AG04449 (cell line): ENCODE measurements at places on chromosomes 3 and 15.

DNA sequence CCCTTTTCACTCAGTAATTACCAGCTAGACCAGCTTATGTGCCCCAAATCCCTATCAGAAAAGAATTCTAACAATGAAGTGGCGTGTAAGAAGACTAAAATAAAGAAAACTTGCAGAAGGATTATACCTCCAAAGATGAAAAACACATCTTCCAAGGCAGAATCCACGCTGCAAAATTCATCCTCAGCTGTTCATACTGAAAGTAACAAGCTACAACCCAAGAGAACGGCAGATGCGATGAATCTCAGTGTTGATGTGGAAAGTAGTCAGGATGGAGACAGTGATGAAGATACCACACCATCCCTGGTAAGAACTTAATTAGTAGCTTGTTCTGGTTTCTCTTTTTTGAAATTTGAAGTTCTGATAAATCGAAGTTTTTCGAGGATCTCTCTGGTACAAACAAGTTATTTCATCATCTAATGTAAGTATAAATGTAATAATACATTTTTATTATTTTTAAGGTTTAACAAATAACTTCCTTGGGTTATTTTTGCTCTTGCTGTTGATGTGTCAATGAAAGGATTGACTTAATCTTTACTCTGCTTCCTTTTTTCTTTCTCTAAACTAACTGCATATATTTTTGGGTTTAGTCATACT, 1.4 kb downstream of the WDR76 start:
- DNase-seq = no peak

- no peak for DNase-seq
These were observed 96.2 kb downstream of the CLSTN2 start for GRCh38 chr3:140031170-140031569.

DNA sequence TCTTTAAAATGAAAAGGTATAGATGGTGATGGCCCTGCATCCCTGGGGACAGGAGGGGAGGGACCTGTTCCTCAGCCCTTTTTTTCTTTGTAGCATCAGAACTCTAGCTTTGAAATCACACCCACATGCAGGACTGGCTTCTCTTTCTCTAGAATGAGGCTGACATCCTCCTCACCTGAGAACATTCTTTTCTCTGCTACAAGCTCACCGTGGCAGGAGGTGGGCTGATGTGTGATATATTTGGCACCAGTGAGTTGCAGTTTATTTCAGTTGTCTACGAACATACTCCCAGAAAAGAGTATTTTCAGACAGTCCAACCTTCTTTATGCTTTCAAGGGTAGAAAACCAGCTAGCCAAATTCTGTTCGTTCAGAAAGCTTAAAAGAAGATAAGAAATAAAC, 43.6 kb upstream of the RARB start:
- no peak for DNase-seq

- no peak for DNase-seq
These were observed 18.5 kb downstream of the PIK3CA start for GRCh38 chr3:179166561-179167201.

GRCh38 chr3:133538154-133538553, 35.3 kb upstream of the CDV3 start:
- DNase-seq = no peak

DNA sequence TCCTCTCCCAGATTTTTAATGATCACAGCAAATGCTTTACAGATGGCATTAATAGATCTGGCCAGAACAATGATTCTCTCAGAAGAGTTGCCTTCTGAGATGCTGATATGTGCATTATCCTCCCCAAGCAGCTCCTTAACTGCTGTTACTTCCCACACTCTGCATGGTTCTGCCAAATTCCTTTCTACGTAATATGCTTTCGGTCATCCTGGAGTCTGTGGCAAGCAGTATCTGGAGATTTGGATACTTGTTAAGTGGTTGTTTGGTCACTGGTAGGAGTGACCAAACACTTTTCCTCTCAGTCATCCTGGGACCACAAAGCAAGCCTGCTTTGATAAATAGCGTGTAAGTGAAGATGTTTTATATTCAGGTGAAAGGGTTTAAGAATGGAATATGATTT, 71.1 kb upstream of the CCNL1 start:
- peak; percentile 59 for DNase-seq
